ENCODE measurements at places on chromosomes 3 and 15.

DNA sequence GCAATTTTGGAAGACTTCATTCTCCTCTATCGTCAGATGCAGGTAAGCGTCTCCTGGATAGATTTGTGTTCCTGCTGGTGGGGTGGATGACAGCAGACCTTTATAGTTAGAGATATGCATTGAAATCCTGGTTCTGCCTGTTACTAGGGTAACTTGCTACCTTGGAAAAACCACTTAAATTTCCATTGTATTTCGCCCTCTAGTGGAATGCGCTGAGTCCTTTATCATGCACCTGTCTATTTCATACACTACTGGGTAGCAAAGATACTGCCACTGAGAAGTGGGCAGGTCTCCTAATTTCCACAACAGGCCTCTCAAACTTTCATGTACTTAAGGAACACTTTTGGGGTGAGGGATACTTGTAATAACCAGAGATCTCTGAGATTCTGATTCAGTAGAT is 209.5 kb upstream of the SUCLG2 start:
- DNase-seq, result no peak

DNA sequence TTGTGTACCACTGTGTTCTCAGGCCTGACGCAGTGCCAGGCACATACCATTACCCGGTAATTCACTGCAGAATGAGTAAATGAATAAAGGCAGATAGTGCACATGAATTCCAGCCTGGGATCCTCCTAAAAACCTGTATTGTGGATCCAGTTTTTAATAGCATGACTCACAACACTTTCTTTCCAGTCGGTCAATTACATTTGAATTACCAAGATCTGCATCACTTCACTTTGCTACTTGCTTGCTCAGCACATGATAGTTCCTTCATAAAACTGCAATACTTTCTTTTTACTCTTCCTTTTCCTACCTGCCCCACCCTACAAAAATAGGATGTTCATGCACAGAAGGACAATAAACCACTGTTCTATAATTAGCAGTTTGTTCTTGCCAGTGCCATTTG is 553.8 kb downstream of the MAGI1 start:
- no peak for DNase-seq

DNA sequence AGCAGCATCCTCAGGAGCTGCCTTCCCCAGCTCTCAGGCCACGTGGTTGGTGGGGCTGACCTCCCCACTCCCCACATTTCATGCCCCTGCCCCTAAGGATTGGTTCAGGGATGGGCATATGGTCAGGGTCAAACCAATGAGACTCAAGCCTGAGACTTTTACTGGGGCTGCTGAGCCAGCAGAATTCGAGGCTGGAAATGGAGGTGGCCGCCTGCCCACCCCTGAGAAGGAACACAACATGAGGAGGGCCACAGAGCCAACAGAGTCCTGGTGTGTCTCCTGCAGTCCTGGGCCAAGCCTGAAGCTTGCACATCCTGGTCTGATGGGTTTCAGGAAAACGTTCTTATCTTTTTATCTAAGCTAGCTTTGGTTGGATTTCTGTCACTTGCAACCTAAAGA is 5.9 kb downstream of the EHD4 start:
- DNase-seq, result no peak

GRCh38 chr3:56260262-56260661 is 208.0 kb downstream of the ERC2 start:
- DNase-seq, result no peak

GRCh38 chr3:105722943-105723556 is 145.8 kb downstream of the CBLB start:
- DNase-seq, result peak; percentile 65

GRCh38 chr3:43113671-43114070 is 7.8 kb upstream of the POMGNT2 start:
- DNase-seq, result no peak

GRCh38 chr3:121750087-121750415 is 510 bp upstream of the GOLGB1 start:
- no peak for DNase-seq

GRCh38 chr3:7209098-7209497 is 348.2 kb downstream of the GRM7 start:
- no peak for DNase-seq

DNA sequence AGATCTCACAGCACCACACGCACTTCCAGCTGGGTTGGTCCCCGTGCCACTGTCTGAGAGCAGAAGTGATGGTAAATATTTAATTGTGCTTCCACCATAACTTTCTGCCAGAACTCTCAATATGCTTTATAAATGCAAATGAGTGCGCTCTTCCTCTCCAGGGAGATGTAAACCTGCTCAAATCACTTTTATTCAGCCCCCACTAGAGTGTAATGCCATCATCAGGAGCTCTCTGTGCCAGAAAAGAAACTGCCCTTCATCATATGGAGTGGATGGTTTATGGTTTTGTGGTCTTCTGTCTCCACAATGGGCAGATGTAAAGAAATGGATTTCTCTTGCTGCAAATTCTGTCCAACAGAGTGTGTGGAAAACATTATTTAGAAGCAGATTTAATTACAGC is 127.0 kb downstream of the EPHB1 start:
- no peak for DNase-seq

DNA sequence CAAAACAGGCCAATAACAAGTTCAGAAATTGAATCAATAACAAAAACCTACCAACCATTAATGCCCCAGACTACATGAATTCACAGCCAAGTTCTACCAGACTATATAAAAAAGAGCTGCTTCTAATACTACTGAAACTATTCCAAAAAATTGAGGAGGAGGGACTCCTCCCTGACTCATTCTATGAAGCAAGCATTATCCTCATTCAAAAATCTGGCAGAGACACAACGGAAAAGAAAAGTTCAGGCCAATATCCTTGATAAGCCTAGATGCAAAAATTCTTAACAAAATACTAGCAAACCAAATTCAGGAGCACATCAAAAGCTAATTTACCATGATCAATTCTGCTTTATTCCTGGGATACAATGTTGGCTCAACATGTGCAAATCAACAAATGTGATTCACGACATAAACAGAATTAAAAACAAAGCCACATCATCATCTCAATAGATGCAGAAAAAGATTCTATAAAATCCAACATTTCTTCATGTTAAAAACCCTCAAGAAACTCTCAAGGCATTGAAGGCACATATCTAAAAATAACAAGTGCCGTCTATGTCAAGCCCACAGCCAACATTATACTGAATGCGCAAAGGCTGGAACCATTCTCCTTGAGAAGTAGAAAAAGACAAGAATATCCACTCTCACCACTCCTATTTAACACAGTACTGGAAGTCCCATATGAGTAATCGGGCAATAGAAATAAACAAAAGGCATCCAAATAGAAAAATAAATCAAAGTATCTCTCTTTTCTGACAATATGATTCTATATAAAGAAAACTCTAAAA is 573.6 kb upstream of the GRM7 start:
- no peak for DNase-seq

DNA sequence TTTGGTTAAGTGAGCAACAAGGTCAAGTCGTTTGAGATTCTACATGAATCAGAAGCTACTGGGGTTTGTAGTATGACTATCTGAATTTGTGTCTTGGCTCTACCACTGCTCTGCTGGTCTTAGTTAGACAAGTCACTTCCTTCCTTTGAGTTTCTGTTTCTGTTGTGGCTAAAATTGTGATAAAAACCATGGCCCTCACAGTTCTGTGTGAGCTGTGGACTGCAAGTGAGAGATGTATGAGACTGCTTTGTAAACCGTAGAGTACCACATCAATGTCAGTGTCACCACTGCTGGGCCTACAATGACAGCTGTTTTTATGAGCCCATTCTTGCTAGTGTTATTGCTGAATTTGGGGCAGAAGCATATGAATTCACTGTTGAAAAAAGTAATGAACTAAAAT is 32.7 kb downstream of the RARB start:
- DNase-seq, result peak; percentile 55

DNA sequence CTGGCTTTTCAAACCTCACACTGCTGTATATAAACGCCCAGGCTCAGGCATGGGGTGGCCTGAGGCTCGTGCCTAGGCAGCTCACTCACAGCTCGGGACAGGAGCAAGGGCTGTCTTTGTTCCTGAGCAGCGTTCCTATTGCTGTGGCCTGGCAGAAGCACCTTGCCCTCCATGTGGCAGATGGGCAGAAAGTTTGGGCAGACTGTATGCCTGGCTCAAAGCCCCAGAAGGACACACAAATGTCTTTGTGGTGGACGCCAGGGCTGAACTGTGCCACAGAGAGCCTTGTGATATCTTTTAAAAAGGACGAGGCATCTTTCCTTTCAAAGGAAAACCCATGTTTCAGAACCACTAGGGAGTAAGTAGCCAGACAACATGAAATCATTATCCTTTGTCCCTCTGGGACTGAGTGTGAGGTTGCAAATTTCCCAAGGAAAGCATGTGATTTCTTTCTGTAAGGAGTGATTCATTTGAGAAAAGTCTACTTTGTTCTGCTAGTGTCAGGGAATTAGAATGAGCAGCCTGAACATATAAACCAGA is 29.3 kb upstream of the UBE2E1 start:
- no peak for DNase-seq

DNA sequence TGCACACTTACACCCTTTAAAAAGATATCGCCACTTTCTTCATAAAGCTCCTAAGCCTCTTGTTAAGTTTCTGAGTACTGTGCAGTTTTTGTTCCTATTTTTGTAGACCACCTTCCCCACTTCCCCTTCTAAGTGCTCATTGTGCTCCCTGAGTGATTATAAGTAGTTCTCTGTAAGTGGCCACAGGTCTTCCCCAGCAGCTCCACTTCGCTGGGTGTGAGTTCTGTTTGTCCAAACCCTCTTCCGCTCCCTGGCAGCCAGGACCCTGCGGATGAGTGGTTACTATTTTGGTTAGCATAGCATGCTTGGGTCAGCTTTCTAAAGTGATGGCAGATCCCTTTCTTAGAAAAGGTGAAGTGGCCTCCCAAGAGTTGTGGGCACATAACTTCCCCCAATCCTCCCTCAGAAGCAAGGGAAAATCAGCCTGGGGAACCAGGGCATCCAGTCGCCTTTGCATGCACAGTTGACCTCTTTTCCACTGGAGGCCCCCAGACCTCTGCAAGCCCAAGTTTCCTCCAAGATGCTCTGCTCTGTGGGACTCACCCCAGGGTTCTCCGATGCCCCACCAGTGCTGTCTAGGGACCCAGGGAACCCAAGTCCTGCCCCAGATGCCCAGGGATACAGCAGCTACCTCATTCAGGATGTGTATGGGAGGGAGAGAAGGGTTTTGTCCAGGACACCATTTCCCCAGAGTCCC is 69.6 kb downstream of the ATP10A start:
- DNase-seq, result no peak

- DNase-seq, result no peak
Observed at GRCh38 chr15:49189631-49190030, 19.6 kb downstream of the GALK2 start.

All from Kasumi-1 (cell line).